ENCODE measurements at places on chromosomes 13 and 19. TPM values are rescaled to one million over a fixed set of nuclear protein-coding genes. Genes with fewer than 3 reads are reported as not detected.

The ZNF836 gene
- 7.4 TPM for polyA plus RNA-seq

GRCh38 chr19:17086120-17086519 lies 10.5 kb downstream of the MYO9B start:
- no peak for DNase-seq

GRCh38 chr13:43751624-43752023 lies 35.1 kb downstream of the ENOX1 start:
- no peak for DNase-seq

- DNase-seq = no peak
Measured at GRCh38 chr13:91174886-91175501, 172.5 kb upstream of the MIR17HG start.

DNA sequence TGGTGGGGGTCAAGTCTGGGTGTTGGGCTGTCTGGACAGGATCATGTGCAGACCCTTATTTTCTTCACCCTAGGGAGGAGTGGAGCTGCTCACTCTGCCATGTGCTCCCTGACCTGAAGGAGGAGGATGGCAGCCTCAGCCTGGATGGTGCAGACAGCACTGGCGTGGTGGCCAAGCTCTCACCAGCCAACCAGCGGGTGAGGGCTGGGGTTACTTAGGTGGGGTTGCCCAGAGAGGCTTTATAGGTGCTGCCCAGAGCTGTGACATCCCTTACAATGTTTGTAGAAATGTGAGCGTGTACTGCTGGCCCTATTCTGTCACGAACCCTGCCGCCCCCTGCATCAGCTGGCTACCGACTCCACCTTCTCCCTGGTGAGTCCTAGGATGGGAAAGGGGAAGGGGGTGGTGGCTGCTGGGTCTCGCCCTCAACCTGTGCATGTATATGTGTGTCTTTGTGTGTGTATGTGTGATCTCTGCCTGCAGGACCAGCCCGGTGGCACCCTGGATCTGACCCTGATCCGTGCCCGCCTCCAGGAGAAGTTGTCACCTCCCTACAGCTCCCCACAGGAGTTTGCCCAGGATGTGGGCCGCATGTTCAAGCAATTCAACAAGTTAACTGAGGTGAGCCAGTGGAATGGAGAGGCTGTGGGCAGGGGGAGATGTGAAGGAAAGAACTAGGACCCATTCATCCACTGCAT lies 5.1 kb downstream of the CHMP2A start:
- no peak for DNase-seq

DNA sequence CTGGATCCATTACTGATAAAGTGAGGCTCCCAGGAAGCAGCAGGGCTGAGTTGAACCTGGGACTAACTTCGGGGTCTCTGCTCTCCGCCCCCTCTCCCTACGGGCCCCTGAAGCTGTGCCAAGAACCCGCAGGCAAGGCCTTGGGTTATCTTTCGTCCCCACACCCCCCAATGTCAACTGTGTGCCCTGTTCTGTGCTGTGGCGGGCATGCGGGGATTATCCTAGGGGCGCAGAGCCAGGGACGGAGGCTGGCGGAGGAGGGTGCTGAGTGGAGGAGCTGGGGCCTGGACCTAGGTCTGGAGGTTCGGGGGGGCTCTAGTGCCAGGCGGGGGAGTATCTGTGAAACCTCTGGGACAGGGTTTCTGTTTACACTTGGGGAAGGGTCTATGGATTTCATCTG lies 26.4 kb downstream of the RFX1 start:
- DNase-seq = no peak

DNA sequence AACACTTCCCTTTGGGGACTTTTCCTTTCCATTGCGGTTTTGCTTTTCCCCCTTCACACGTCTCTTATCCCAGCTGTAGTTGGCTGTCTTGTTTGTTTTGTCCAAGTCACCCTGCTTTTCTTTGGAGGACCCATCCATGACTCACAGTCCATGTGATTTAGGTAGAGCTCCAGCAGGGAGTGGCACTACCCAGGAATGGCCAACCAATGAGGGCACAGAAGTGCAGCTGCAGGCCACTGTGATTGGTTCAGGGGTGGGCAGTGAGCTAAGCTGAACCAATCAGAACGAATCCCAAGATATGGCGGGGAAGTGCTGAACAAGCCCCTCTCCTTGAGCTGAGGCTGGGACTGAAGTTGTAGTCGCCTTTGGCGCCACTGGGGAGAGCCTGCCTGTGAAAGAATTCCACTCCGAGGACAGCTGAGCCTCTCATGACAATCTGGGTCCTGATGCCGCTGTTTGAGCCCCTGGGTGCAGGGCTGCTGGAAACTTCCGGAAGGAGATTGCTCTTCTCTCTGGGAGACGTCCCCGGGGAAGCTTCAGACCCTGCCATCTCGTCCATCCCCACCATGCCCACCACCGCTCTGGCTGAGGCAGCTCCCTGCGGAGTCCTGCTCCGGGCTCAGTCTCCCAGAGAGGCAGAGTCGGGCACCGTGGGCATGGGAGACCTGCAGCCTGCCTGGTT lies 62.9 kb upstream of the URI1 start:
- no peak for DNase-seq

Measured in muscle of arm (tissue), 14 donors.